ENCODE measurements at places on chromosomes 16 and 17.

- DNase-seq = no peak
Observed at GRCh38 chr16:72944757-72945485, 103.0 kb downstream of the ZFHX3 start.

- no peak for DNase-seq
Observed at GRCh38 chr17:17466511-17466910, 10.3 kb upstream of the MED9 start.

DNA sequence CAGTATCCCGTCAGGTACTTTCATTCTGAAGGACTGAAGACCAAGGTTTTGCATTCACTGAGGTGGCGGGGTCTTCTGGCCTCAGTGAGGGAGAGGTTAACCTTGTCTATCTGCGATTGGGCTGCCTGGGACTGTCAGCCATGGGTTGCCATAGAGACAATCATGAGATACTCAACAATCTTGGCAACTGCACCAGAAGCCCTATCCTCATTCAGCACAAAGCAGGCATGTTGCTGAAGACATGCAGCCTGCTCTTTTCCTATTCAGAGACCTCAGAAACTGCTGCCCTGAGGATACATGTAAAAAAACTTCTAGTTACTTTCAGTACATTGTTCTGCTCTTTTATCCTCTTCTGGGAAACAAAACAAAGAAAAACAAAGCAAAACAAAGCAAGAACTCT, 146.3 kb upstream of the PIRT start:
- no peak for DNase-seq

DNA sequence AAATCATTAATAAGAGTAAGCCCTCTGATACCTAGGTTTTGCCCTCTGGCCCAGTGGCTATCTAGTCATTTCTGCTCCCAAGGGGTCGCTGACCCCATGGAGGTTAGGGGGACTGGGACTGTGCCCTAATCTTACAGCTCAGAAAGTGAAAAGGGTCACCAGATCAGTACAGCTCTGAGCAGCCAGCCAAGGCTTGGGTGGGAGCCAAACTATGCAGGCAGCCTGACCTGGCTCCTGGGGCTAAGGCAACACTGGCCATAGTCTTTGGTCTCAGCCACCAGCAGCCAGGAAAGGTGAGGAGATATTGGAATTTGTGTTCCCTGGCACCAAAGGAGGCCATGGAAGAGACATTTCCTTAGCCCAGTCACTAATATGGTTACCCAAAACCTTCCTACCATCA, 67.6 kb downstream of the ASIC2 start:
- DNase-seq = no peak

DNA sequence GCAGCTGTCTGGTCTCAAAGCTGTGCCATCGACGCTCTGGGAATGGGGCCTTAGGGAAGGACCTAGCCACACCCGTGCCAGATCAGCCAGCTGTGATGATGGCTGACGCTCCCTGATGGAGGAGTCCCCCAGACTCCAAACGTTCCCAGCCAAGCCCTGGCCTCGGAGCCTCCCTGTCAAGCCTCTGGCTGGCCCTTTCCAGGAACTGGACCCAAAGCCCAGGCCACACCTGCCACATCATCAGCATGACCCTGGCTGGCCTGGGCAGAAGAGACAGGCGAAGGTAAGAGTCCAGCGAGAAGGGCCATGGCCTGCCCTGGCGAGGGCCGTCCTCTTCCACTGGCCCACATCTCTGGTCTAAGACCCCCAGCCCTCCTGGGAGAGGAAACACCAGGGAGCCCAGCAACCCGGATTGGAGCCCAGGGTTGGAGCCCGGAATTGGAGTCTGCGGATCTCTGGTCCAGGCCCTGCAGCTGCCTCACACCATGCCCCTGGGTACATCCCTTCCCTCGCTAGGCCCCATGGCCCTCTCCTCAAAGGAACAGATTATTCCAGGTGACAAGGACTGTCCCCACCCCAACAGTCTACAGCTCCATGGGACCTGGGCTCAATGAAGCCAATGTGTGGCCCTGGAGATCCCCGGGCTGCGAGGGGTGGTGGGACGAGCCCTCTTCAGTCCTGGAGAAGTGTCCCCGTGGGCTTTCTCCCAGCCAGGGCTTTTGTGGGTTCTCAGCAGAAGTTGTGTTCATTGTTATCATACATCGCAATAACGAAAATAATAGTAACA, 105.1 kb upstream of the TNRC6C start:
- no peak for DNase-seq

- DNase-seq = peak; percentile 76
Observed at GRCh38 chr17:80263253-80264204, 2.9 kb downstream of the RNF213 start.

GRCh38 chr16:89784406-89784805, 32.0 kb downstream of the FANCA start:
- no peak for DNase-seq

- DNase-seq = no peak
Observed at GRCh38 chr16:82395212-82395611, 225.2 kb upstream of the MPHOSPH6 start.

DNA sequence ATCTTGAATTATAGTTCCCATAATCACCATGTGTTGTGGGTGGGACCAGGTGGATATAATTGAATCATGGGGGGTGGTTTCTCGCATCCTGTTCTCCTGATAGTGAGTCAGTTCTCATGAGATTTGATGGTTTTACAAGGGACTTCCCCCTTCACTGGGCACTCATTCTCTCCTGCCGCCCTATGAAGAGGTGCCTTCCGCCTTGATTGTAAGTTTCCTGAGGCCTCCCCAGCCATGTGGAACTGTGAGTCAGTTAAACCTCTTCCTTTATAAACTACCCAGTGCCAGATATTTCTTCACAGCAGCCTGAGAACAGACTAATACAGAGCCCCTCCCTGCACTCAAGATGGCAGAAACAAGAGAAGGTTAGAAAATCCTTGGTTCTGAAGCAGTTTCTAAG, 26.4 kb downstream of the LDAF1 start:
- DNase-seq = no peak

- no peak for DNase-seq
Observed at GRCh38 chr16:818132-818531, 17.6 kb upstream of the GNG13 start.

GRCh38 chr16:67457611-67458010, 23.3 kb downstream of the ATP6V0D1 start:
- DNase-seq = no peak

DNA sequence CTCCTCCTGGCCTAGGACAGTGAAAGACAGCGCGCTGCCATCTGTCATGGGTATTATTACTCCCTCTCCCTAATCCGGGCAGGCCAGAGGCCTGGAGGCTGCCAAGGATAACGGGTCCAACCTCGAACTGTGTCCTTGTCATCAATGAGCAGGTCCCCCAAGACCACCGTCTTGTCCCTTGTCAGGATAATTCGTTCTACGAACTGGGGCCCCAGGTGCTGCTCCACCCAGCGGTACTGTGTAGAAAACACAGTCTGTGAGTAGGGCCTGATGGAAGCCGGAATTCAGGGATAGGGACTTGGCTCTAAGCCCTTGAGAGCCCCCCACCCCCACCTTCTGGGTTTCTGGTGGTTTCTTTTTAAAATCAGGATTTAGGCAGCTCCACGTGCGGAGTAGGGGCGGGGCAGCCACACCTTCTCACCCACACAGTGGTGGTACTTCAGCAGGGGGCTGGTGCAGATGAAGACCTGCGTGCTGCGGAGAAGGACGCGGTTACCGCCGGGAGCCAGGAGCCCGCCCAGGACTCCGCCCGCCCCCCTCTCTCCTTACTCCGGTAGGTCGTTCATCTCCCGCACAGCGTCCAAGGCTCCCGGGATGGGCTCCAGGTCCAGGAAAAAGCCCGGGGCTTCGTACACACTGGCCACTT, 787 bp downstream of the NT5C start:
- DNase-seq = no peak

GRCh38 chr16:68737046-68737729, at the start of gene CDH1:
Gene CDH1 (plus strand): TSS chr16:68737292. CDS start chr16:68737416, 124 bp downstream.
- DNase-seq = no peak

DNA sequence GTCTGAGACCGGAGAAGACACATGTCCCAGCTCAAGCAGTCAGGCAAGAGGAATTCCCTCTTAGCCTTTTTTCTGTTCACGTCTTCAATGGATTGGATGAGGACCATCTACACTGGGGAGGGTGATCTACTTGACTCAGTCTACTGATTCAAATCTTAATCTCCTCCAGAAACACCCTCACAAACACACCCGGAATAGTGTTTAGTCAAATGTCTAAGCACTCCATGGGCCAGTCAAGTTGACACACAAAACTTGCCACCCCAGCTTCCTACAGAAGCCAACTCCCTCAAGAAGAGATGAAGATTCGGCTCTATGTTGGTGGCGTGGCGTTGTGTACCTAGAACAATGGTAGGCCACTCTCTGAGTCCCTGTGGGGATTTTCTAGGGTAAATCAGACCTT, 22.5 kb upstream of the NKD1 start:
- no peak for DNase-seq

GRCh38 chr17:7667656-7668406, 17.1 kb downstream of the ATP1B2 start:
- no peak for DNase-seq

DNA sequence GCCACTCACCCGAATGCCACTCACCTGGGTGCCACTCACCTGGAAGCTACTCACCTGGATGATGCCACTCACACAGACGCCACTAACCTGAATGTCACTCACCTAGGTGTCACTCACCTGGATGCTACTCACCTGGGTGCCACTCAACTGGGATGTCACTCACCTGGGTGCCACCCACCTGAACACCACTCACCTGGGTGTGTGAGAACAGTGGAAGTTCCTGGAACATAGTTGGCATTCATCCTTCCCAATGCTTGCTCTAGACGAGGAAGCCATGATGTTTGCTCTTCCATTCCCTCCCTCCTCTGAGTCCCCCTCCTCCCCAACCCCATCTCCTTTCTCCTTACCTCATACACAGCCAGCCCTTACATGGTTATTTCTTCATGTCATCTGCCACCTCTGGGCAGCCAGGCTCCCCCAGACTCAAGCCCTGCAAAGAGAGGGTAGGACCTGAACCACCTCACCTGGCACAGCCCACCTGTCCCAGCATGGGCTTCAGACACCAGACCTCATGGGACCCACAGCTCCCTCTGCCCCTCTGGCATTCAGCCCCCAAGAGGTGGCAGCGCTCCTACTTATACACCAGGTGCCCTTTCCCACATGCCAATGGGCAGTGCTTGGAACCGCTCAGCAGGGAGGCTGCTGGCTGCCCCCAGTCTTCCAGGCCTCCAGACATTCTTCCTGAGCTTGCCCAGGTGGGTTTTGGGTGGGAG, 171.8 kb upstream of the FOXF1 start:
- no peak for DNase-seq

GRCh38 chr17:57466017-57466471, 209.7 kb downstream of the MSI2 start:
- DNase-seq = no peak

- DNase-seq = no peak
Observed at GRCh38 chr17:64091116-64091515, 38.8 kb downstream of the ERN1 start.

DNA sequence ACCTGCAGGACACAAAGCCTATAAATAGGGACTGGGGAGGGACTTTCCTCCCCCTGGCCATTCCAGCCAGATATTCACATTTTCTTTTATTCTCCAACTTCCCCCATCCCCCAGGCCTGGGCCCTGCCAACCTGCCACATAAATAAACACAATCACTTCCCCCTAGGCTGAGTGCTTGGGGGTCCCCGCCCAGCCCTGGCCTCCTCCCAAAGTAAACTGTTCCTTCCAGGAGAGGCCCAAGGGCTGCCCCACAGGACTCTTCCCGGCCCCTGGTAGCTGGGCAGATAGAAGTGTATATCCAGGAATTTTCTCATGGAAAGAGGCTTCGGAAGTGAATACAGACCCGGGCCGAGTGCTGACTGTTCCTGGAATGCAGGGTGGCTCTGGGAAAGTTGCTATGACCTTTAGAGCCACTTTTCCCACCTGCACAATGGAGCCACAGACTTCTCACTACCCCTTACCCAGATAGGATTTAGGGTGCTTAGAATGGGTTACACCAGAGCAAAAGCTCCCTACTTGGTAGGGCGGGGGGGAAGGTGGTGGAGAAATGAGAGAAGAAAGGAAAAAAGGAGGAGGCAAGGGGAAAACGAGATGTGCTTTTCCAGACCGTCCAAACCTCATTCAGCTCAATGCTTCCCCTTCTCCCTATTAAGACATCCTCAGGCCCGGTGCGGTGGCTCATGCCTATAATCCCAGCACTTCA, 8.5 kb downstream of the CSF3 start:
- no peak for DNase-seq

DNA sequence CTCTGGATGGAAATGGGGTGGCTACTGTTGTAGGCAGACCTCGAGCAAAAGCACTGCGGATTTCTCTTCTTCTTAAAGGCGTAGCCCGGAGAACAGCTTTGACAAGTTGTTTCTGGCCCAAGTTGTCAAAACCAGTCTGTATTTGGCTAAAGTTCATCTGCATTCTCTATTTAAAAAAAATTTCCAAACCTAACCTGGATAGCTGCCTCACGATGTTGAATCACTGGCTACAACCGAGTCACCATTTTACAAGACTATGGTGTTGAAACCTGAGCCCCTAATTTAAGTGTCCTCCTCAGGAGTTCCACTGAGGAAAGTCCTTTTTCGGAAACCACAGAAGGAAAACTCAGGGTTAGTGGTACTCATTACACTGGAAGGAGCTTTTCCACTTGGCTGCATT, 1.5 kb downstream of the SLC16A6 start:
- no peak for DNase-seq

DNA sequence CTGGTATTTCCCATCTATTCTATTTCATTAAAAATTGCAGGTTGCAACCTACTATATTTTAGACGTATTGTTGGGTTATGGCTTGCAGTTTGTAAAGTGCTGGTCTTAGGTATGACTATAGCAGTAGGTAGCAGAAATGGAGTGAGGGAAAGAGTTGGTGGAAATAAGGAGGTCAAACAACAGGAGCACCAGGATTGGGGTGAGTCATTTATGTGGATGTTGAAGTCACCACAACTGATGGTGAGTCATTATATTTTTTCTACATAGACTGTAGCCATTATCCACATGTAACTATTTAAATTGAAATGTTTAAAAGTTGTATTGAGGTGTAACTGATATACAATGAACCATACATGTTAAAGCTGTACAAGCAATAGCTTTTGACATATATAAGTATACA, 25.0 kb upstream of the HS3ST3A1 start:
- DNase-seq = no peak

DNA sequence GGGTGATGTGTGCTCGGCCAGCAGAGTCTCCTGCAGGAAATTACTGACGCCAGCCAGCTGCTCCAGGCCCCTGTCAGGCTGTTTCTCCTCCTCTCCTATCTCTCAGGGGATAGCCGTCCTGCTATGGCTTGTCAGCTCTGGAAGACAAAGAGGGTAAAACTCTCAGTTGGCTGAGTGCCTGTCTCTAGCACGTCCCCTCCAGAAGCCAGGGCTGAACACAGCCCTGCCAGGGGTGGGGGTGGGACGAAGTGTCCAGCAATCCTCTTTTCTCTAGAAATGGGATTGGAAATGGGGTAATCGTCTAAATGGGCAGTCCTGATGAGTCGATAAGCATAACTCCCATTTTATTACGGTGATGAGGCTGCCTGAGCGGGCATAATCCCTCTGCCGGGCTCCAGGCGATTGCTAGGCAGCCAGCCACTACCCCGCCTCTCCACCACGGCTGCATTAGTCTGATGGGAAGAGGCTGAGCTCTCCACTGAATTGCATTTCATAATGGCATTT, 89.1 kb upstream of the GNAO1 start:
- DNase-seq = no peak
